ENCODE measurements at places on chromosomes 7 and 10. TPM values are rescaled to one million over a fixed set of nuclear protein-coding genes. Genes with fewer than 3 reads are reported as not detected.

The IDI2 gene
- total RNA-seq, result not detected

The ANTXRL gene
- total RNA-seq, result not detected

The UCN3 gene
- total RNA-seq, result not detected

The TFPI2 gene
- 59.8 TPM for total RNA-seq

The SLC18A3 gene
- total RNA-seq, result not detected

The NYAP1 gene
- 2.9 TPM for total RNA-seq
